Activated naive CD8-positive, alpha-beta T cell treated with anti-CD3 and anti-CD28 coated beads, Interleukin-2, amount 50 U/mL, for 16 hours (primary cell): ENCODE measurements at places on chromosomes 4 and X.

- DNase-seq = no peak
Measured at GRCh38 chr4:5276475-5277075, 225.3 kb downstream of the STK32B start.

DNA sequence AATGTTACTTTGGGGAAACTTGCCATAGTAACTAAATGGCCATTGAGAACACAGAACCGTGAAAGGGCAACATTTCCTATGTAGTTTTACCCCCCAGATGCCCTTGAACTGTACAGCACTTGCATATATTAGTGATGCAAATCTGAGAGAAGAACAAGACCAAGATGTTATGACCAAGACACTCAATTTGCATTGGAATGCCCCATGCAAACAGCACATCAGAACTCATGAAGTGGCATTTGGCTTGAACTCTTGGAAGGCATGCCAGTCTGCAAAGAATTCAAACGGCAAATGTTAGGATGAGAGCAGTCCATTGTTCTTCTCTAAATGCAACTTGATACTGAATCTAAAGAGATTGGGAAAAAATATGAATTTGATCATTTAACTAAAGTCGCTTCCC, 139.4 kb upstream of the CXorf66 start:
- no peak for DNase-seq

- no peak for DNase-seq
Measured at GRCh38 chr4:100841911-100842310, 324.1 kb upstream of the EMCN start.

- DNase-seq = no peak
Measured at GRCh38 chr4:52848254-52848653, 13.9 kb upstream of the RASL11B start.

GRCh38 chr4:110196206-110196870, 2.1 kb downstream of the ELOVL6 start:
- DNase-seq = no peak
